ENCODE measurements at places on chromosomes 1 and 21.

- DNase-seq: no peak
Observed at GRCh38 chr1:9375912-9376311, 83.2 kb downstream of the SPSB1 start.

DNA sequence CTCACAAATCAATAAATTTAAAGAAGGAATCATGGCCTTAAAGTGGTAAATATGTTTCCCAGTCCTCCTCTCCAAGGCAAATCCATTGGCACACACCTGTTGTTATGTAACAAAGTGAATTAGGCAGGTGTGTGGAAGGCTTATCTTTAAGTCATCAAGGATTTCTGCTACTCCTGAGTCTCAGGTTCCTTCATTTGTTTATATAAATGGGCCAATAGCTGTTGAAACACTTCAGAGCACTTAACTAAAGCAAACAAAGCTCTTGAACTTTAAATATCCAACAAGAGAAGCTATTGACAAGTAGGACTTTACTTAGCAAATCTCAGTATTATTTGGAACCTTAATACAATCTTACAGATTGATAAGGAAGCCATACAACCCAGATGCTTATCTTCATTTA lies 99.3 kb upstream of the ESRRG start:
- no peak for DNase-seq

GRCh38 chr21:46455575-46456385 lies 2.9 kb upstream of the DIP2A start:
- no peak for DNase-seq

DNA sequence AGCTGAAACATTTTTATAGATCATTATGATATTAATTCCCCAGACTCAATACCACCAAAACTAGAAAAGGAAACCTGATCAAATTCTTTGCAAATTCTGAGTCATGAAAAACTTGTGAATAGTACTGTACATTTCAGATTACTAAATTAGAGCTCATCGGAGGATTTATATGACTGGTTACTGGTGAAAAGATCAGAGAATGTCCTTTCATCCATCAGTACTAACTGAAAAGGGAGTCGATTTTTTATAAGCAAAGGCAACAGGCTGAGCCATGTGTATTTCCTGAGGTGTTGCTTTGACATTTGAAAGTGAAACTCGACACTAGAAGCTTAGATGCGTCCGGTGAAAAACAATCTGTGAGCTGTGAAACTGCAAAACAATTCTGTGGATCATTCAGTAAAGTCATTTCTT lies 155.7 kb downstream of the TNFSF18 start:
- peak; percentile 21 for DNase-seq

DNA sequence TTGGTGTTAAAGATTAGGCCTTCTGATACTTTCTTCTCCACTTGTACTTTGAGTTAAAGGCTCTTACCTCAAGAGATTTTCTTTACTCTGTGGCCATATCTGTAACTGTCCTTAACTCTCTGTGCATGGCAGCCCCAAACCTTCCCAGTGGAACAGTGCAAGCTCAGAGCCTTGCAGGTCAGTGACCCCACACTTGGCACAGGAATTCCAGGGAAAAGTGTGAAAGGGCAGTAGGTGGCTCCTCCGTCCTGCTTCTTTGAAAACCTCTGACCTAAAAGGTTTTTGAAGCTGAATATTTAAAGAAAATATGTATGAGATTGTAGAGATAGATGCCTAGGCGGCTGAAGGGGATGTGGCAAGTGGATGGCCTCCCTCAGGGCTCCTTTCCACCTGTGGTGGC lies 26.3 kb downstream of the ITSN1 start:
- no peak for DNase-seq
